ENCODE measurements at places on chromosomes 13 and 19.
A peak's percentile ranks its signal among the peaks of the same experiment; 100 is the strongest.

- no peak for DNase-seq
These were observed 60.5 kb upstream of the MEDAG start for GRCh38 chr13:30845297-30846214.

DNA sequence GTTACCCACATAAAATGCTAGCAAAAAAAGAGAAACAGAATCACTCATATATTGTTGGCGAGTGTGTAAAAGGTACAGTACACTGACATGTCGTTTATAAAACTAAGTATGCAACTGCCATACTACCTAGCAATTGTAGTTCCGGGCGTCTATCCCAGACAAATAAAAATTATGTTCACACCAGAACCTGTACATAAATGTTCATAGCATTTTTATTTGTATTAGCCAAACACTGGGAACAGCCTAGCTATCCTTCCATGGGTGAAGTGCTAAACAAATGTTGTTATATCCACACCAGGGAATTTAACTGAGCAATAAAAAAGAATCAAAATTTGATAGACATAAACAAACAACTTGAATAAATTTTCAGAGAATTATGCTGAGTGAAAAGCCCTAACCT is 28.9 kb upstream of the POSTN start:
- no peak for DNase-seq

- DNase-seq, result no peak
These were observed 39.1 kb upstream of the SLC7A9 start for GRCh38 chr19:32908641-32909190.

DNA sequence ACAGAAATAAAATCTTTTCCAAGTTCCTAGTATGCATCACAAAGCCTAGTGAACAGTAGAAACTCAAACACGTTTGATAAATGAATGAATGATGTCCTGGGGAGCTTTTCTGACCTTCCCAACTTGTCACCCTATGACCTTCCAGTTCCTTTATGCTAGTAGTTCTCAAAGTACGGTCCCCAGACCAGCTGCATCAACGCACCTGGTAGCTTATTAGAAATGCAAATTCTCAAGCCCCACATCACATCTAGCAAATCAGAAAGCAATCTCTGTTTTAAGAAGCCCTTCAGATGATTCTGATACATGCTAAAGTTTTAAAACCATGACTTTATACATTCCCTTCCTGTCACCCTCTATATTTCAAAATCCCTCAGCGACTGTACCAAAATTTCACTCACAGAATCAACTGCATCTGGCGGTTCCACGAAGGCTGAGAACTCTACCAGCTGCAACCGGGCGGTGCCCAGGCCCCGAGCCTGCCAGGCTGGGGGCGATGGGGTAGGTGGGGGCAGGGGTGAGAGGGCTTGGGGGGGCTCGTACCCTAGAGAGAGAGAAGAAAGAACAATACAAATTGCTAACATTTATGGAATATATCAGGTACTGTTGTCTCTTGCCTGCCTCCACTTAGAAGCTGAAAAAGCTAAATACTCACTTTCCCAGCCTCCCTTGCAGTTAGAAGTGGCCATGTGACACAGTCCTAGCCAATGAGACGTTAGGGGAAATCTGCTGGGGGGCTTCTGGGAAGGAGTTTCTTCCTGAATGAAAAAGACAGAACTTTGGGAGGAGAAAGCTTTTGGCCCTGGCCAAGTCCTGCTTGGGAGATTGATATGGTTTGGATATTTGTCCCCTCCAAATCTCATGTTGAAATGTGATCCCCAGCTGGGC is 13.3 kb downstream of the CD37 start:
- DNase-seq, result no peak

DNA sequence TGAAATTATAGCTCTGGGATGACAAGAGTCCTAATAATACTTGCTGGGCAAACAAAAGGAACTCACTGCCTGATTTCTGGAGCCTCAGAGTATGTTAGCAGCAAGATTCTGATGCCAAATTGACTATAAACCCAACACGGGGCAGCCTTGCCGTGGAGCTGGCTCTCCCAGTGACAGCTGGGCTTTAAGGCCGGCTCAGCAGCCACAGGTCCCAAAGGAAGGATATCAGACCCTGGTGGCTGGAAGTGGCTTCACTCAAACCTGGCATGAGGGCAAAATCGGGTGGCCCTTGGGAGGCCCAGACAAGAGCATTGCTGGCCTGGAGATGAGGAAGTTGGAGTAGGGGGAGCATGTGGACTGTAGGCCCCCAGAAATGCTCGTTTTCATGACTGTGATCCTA is 47.9 kb downstream of the EPS15L1 start:
- no peak for DNase-seq

GRCh38 chr13:32233062-32233461 is 82.1 kb downstream of the ZAR1L start:
- no peak for DNase-seq

DNA sequence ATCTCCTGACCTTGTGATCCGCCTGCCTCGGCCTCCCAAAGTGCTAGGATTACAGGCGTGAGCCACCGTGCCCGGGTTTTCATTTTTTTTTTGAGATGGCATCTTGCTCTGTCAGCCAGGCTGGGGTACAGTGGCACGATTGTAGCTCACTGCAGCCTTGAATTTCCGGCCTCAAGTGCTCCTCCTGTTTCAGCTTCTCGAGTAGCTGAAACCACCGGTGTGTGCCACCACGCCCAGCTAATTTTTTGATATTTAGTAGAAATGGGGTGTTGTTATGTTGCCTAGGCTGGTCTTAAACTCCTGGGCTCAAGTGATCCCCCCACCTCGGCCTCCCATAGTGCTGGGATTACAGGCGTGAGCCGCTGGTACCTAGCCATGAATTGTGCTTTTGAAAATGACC is 5.9 kb downstream of the ADAT3 start:
- DNase-seq, result no peak

DNA sequence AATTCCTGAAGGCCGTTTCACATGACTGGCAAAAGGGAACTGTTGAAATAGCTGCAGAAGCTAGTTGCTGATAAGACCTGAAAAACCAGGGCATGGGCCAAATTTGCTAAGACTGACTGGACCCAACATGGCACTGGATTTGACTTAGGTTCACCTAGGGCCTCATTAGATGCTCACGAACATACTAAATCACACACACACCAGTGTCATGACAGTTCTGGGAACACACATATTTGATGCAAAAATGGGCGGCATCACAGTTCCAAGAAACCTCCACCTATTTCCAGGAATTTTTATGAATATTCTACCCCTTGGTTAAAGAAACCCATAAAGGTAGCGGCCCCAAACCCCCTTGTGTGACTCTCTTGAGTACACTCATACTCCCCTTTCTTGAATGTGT is 99.6 kb upstream of the OBI1 start:
- DNase-seq, result no peak

GRCh38 chr13:99663908-99664307 is 162.6 kb downstream of the TM9SF2 start:
- no peak for DNase-seq

- DNase-seq, result no peak
These were observed 211.2 kb upstream of the EDNRB start for GRCh38 chr13:78129823-78130222.

- no peak for DNase-seq
These were observed 17.7 kb downstream of the GPC6 start for GRCh38 chr13:93244141-93244917.

DNA sequence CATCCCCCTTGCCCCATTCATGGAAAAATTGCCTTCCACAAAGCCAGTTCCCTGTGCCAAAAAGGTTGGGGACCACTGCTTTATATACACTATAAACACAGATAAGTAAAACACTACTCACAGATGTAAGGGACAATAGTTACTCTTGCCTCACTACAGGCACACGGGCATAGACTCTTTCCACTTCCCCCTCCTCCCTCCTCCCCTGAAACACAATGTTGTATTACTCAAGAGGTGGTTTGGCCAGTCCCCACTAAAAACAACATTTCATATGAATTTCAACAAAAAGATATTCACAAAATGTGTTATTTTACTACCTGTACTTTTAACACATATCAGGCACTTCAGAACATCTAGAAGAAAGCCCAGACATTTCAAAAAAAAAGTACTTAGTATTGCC is 45.1 kb downstream of the EPSTI1 start:
- DNase-seq, result no peak

DNA sequence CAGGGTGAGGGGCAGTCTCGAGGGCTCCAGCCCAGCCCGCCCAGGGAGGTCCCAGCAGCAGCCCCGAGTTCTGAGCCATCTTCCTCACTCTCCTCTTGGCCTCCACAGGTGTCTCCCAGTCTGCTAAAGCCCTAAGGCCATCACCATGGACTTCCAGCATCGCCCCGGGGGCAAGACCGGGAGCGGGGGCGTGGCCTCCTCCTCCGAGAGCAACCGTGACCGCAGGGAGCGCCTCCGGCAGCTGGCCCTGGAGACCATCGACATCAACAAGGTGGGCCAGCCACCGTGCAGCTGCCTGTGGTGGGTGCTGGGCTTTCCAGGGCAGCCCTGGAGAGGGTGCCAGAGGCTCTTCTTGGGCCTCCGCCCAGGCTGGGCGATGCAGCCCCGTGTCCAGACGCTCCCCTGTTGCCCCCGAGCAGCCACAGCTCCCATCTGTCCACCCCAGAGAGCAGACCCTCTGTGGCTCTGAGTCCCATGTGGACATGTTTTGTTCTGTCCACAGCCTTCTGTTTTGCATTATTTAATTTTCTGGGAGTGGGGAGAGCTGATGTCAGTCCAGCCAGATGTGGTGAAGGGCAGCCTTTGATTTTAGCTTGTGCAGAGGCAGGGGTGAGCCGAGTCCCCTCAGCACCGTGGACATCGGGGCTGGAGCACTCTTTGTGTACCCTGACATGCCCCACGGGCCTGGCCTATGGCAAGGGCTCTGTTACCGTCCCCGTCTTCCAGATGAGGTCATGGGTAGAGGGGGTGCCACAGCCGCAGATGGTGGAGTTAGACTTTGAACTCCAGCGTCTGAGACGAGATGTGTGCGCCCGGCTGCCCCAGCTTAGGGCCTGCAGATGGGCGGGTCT is 5.6 kb upstream of the AMH start:
- no peak for DNase-seq

DNA sequence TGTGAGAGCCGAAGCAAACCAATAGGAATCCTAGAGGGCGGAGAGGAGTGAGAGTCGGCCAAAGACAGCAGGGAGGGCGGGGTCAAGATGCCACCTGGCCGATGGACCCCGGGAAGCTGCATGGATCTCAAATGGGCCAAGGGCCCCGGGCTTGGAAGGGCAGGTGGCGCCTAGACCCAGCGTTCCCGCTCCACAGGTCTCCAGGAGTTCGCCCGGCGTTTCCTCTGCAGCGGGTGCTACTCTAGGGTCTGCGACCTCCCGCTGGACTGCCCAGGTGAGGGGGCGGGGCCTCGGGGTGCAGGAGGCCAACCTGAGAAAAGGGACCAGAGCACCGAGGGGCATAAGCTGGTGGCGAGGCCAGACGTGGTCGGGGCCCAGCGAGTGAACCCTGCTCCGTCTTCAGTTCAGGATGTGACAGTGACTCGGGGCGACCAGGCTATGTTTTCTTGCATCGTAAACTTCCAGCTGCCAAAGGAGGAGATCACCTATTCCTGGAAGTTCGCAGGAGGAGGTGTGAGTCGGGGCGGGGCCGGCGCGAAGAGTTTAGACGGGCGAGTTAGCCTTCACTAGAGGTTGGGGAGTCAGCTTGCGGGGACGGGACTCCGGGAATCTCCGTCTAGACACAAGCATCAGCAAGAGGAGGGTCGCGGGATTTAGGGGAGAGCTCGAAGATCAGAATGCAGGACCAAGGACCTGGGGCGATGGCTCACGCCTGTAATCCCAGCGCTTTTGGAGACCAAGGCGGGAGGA is 9.9 kb downstream of the SPACA6 start:
- DNase-seq, result no peak

GRCh38 chr19:47391510-47392223 is 27.7 kb downstream of the MEIS3 start:
- DNase-seq, result peak; percentile 91

DNA sequence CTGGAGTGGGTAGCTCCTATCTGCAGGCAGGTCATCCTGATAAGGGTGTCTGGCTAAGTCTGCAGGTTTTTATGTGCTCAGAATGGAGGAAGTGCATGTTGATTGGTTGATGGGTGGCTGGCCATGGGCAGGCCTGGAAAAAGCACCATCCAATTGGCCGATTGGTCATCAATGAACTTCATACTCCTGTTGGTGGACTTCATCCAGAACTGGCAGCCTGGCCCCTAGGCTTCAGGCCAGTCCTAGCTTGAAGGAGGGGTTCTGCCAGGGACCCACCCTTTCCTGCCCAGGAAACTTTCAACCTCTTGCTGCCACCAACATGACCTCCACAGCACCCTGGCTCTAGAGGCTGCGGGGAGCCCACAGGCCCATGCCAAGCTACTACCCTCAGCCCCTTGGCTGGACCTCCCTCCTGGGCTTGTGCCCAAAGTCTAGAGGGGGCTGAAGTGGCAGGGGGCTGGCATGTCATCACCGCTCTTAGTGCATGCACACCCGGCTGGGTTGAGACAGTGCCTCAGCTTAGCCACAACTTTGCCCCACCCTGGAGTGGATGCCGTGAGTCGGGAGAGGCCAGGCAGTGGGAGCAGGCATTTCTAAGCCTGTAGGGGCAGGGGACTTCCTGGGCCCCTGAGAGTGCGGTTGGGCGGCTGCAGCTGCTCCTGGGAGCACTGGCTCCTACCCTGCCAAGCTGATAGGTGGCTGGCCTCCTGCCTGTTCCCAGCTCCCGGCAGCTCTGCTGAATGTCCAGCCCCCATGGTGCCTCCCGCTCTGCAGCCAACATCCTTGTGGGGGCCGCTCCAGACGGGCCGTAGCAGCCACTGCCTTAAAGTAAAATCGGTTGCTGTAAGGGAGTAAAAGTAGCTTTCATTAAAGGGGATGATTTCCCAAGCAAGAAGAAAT is 13.2 kb downstream of the DNAJC15 start:
- DNase-seq, result no peak

DNA sequence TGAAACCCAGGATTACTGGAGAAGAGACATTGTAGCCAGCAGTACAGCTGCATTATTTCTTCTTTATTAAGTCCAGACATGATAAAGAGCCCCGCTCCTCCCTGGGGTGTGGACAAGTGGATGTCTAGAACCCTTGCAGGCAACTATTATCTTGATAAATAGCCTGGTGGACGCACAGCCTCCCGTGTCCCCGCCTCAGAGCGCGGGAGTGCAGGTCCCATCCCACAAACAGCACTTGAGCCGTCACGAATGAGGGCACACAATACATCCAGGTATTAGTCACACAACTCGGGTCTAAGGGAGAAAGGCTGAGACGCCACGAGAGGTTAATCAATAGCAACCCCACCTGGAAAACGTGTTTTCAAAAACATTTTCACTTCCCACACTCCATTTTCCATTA is 213.2 kb upstream of the SOX1 start:
- DNase-seq, result no peak

- no peak for DNase-seq
These were observed 60.0 kb upstream of the SCEL start for GRCh38 chr13:77475345-77476084.

GRCh38 chr19:33628921-33629825 is 7.4 kb downstream of the CHST8 start:
- no peak for DNase-seq

GRCh38 chr19:16928916-16929315 is 40.1 kb downstream of the F2RL3 start:
- DNase-seq, result no peak

GRCh38 chr13:50574731-50575130 is 268.8 kb downstream of the DLEU7 start:
- no peak for DNase-seq

DNA sequence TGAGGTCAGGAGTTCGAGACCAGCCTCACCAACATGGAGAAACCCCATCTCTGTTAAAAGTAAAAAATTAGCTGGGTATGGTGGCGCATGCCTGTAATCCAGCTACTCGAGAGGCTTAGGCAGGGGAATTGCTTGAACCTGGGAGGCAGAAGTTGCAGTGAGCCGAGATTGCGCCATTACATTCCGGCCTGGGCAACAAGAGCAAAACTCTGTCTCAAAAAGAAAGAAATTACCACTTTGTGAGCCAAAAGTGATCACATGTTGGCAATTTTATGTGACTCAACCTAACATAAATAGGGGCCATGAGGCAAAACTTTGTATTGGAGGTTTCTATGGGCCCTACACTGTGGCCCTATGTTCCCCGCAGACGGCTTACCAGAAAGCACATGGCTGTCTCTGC is 72.2 kb downstream of the MAP4K1 start:
- DNase-seq, result no peak

All from NCI-H1694 (cell line).